ENCODE measurements at places on chromosomes 11 and 22. TPM values are rescaled to one million over a fixed set of nuclear protein-coding genes. Genes with fewer than 3 reads are reported as not detected.

EIF3D gene
- total RNA-seq: 328 TPM

EMSY gene
- total RNA-seq: 15.4 TPM

DNAJB7 gene
- not detected for total RNA-seq

SELENOH gene
- total RNA-seq: 68.5 TPM

ANO5 gene
- 0.44 TPM for total RNA-seq

CARNS1 gene
- total RNA-seq: 0.19 TPM

PRR14L gene
- total RNA-seq: 29.7 TPM

AGBL2 gene
- total RNA-seq: 0.31 TPM

ART1 gene
- total RNA-seq: not detected

PIH1D2 gene
- total RNA-seq: 0.97 TPM

GAS2 gene
- 0.97 TPM for total RNA-seq

NXPE1 gene
- under 0.01 TPM for total RNA-seq

C11orf65 gene
- not detected for total RNA-seq

APBB1 gene
- total RNA-seq: 38.0 TPM

BTBD18 gene
- total RNA-seq: not detected

TMEM151A gene
- under 0.01 TPM for total RNA-seq

TFIP11 gene
- total RNA-seq: 27.8 TPM

Data from bladder microvascular endothelial cell (primary cell).